Fibroblast of lung (primary cell): ENCODE measurements at places on chromosomes 2 and 18. TPM values are rescaled to one million over a fixed set of nuclear protein-coding genes. Genes with fewer than 3 reads are reported as not detected.

DNA sequence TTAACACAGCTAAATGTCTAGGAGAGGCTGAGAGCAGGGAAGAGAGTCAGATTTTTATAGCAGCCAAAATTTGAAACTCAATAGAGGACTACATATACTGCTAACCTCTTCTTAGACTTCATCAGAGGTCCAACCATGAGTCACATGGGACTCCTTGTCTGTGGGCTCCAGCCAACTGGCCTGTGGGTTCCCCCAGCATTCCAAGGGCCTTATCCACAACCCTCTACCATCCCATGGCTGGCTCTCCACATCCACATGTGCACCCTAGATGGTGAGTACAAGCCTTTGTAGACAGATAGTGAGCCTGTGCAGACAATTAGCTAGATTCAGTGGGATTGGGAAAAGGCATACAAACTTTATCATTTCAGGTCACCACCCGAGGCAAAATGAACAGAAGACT, 901.9 kb upstream of the ZEB2 start:
- DNase-seq = peak; percentile 80

- DNase-seq = no peak
Observed at GRCh38 chr18:46482831-46483230, 174.2 kb downstream of the LOXHD1 start.

GRCh38 chr2:102848366-102848839, 86.6 kb downstream of the TMEM182 start:
- DNase-seq = peak; percentile 53

- DNase-seq = peak; percentile 69
Observed at GRCh38 chr2:1744446-1745170, at the start of gene PXDN. Gene PXDN (minus strand): TSS chr2:1744515. CDS start chr2:1744455, 60 bp downstream.

GRCh38 chr18:61612517-61612916, 279.3 kb downstream of the CDH20 start:
- DNase-seq = no peak

DNA sequence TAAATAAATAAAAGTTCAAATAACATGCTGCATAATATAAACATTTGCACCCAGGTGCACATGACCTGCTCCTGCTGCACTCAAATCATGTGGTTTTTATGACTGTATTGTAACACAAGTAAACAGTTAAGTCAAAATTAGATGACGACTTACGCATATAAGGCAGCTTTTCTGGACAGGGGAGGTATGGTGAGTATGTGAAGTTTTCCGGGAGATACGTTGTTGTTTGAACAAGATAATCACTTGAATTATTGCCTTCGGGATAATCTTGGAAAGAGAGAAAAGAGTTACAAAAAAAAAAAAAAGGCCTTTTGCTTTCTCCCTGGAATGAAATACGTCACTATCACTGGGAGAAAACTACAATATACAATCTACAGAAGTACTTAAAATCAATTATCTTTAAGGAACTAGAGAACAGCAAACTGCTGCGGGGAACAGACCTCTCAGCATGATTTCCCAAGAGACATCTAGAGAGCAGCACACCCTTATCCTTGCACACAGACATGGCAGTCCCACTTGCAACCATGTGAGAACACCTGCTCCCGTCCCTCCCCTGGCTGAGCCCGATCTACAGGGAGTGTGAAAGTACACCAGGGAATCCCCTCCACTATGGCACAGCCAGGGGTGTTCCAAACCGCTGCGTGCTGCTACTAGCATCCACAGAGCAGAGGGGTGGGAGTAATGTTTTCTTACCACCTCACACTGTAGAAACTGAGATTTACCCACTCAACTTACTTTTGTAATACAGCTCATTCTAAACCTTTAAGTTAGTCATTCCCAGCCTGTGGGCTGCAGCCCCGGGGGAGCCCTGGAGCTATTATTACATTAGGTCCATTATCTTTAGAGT, 26.3 kb downstream of the B4GALT6 start:
- DNase-seq = no peak

GRCh38 chr18:58207520-58208152, 163.6 kb downstream of the NEDD4L start:
- DNase-seq = no peak

DNA sequence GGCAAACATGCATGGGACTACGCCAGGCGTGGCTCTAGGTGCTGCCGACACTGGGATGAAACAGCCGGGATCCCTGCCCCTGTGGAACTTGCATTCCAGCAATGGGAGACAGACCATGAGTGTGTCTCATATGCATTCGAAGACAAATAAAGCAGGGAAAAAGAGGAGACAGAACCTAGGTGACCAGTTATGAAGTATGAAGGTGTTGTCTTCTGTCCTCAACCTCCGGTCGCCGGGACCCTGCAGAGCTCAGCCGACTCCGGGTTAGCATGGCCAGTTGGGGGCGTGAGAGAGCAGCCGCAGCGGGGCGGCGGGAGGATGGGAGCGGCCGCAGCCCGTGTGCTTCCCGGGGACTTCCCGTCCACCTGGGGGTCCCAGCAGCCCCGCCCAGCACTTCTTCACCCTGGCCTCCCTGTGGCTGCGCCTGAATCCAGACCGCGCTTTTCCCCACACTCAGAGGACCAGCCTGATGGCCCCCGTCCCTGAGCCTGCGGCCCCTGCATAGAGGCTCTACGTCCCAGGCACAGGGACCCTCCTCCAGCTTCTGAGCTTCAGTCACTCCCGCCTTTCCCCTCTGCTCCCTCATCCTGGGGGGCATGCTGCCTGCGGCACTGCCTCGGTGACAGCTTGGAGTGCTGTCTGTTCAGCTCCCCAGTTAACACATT, 11.4 kb downstream of the ID2 start:
- peak; percentile 9 for DNase-seq

- DNase-seq = no peak
Observed at GRCh38 chr2:117952228-117952627, 61.6 kb downstream of the CCDC93 start.

DNA sequence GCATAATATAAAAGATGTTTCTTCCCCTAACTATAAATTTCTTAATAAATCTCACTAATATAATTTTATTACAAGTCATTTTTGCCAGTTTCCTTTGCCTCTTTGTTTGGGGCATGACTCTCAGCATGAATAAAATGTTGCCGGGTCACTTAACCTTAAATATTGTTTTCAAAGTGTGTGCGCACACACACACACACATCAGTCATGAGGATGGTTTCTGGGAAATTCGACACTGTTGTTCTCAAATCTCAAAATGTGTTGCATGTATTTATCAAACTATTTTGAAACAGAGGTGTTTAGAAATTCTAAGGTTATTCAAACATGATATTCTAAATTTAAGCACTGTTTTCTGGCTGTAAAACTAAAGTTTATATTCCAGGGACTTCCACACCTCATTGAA, 31.5 kb downstream of the FAP start:
- no peak for DNase-seq

DNA sequence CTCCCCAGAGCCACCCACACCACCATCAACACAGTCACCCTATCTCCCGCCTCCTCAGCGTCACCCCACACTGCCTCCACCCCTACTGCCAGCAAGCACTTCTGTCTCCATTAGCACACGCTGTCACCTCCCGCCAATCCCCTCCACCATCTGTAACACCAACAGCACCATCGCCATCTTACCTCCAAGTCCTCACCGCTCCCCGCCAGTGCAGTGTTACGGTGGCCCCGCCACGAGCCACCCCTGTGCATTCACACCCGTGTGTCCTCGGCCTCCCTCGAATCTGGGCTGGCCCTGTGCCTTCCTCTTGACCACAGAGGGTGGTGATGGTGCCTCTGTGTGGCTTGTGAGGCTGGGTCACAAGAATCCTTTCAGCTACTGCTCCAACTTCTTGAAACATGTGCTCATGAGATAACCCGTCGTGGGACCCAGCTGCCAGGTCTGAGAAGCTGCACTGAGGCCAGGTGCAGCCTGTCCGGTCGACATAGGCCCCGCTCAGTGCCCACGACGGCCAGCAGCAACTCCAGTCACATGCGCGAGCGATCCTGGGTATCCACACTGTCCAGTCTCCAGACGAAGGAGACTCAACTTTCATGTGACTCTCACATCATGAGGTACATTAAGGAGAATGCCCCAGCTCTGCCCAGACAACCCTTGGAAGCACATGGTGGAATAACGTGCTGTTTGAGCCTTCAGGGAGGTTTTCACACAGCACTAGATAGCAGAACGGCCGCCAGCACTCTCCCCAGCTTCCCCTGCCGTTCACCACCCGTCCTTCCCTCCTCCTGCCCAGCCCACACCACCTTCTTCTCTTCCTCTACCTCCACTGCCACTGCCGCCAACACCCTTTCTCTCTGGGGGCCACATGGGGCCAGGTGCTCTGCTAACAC, 72.6 kb upstream of the ASB18 start:
- DNase-seq = no peak

GRCh38 chr2:102301867-102302362, 9.4 kb upstream of the IL1RL1 start:
- peak; percentile 45 for DNase-seq

DNA sequence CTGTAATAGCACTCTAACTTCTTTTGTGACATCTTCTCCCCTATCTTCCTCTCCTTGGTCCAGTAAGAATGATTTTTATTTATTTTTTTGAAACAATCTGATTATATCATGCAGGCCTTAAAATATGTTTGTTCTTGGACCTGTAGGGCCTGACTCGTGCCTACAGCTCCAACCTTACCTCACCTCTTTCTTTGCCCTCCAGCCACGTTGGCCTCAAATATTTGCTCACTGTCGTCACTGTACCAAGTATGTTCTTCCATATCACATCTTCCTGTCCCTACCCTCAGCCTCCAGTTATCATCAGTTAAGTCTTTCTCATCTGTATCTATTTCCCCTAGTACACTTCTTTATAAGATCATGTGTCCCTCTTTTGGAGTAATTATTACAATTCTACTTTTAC, 125.5 kb downstream of the CDH7 start:
- no peak for DNase-seq

Gene ITGA4
- 18.0 and 57.5 TPM in 2 replicates for total RNA-seq
